ENCODE measurements at places on chromosomes 1 and 21. TPM values are rescaled to one million over a fixed set of nuclear protein-coding genes. Genes with fewer than 3 reads are reported as not detected.

GRCh38 chr1:63190171-63190570 lies 132.2 kb upstream of the FOXD3 start:
- DNase-seq = no peak

GRCh38 chr1:29939079-29939478 lies 702.8 kb downstream of the PTPRU start:
- DNase-seq = no peak

- DNase-seq = no peak
These were observed 14.1 kb downstream of the KIAA0040 start for GRCh38 chr1:175178456-175178855.

PLXNA2 gene
- total RNA-seq = 1.9 TPM

CCDC30 gene
- total RNA-seq = 0.97 TPM

CFAP74 gene
- total RNA-seq = not detected

DNA sequence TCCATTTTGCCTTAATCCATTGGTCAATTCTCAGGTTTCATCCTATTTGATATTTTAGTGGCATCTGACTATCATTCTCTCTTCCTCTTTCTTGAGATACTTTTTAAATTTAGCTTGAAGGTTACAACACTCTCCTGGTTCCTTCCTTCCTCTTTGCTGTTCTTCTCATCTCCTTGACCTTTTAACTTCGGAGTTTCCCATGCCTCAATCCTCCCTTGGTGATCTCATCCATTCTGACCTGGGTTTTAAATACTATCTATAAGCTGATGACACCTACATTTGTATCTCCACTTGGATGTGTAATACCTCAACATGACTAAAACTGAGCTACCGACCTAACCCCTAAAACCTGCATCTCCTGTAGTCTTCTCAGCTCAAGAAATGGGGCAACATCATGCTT lies 4.8 kb upstream of the ZNF687 start:
- no peak for DNase-seq

DNA sequence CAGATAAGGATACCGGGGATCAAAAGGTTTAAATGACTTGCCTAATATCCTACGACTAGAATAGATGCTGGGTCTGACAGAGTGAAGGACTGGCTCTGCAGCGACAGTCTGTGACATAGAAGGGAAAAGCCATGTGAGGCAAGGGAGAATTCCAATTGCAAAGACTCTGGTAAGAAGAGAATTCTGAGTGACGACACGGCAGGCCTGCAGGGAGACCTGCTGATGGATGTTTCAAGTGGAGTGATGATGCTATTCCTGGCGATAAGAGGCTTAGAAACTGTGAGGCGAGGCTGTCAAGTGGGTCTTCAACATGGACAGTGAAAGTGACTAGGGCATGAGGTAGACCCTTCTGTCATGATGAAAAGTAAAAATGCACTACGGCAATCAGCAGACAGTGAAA lies 176.6 kb upstream of the PBX1 start:
- no peak for DNase-seq

AMY2A gene
- total RNA-seq = not detected

GRCh38 chr1:31648641-31649357 lies 4.1 kb upstream of the PEF1 start:
- DNase-seq = no peak

- no peak for DNase-seq
These were observed 1376.2 kb downstream of the NCAM2 start for GRCh38 chr21:22374218-22374969.

DNA sequence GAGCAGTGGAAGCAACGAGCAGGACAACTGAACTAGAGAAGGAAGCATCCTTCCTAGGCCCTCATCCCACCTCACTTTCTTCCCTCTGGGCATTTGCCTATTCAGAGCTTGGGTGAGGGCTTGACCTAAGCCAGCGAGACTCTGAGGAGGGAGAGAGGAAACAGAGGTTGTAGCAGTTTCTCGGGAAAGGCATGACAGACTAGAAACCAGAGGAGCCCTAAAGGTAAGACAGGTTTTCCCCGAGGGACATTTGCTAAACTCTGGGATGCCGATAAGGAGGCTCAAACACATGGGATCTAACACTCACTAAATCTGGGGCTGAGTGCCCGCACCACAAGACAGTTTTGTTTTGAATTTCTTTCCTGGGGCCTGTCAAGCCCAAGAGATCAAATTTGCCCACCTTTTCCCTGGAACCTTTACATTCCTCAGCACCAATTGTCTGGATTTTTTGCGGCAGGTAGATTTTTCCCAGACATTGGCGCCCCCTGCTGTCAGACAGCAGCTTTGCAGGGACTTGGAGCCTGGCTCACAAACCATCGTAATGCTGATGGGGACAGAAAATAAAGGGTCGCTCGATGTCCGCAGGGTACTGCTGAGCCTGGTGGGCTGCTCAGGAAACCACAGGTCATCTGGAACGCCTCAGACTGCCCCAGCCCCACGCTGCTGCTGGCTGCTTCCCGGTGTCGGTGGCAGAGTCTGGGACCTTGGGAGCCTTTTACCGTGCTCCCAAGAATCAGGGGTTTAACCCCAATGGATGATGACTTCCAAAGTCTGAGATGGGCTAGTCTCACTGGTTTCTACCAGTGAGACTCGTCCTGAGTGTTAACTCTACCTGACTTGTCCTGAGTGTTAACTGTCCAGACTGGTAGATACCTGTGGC lies 23.4 kb upstream of the TSPAN2 start:
- no peak for DNase-seq

MR1 gene
- 35.8 TPM for total RNA-seq

- no peak for DNase-seq
These were observed 4.0 kb downstream of the ACTL8 start for GRCh38 chr1:17759114-17759513.

CYP4B1 gene
- not detected for total RNA-seq

RNU1-1 gene
- total RNA-seq = under 0.01 TPM

ABCG1 gene
- 0.43 TPM for total RNA-seq

RAP1GAP gene
- not detected for total RNA-seq

SLC1A7 gene
- under 0.01 TPM for total RNA-seq

GBP4 gene
- 14.2 TPM for total RNA-seq

DNA sequence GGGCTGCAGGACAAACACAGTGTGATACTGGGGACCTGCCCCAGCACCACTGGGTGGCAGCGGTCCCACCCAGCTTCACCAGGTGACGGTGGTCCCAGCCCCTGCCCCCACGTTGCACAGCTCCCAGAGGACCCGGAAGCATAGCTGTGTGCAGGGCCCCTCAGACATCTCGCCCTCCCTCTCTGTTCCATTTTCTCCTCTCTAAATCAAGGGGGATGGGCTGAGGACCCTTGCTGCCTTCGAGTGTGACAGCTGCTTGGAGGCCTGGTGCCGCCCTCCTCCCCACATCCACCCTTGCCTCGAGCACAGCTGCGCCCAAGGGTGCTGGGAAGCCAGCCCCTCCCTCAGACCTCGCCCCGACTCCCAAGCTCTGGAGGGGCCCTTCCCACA lies 16.1 kb upstream of the LRRC3 start:
- no peak for DNase-seq

- DNase-seq = no peak
These were observed 9.8 kb upstream of the SMAP2 start for GRCh38 chr1:40363721-40364120.

DNA sequence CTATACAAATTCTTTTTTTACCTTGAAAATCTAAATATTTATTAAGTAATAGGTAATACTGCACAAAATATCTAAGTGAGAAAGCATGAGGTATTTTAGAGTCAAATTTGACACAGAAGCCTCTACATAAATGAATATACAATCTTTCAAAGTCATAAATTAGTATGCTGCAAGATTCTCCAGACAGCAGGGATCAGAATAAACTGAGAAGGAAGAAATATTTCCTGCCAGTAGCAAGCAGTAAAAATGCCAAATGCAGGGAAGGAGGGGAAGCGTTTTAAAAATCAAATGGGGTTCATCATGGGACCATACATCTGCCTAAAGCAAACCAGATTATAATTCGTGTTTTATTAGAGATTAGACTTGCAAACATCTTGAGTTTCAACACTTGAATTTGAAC lies 18.9 kb downstream of the COLGALT2 start:
- no peak for DNase-seq

ESPN gene
- total RNA-seq = not detected

GRCh38 chr1:21898326-21899200 lies 38.5 kb downstream of the HSPG2 start:
- DNase-seq = peak; percentile 43

CENPL gene
- total RNA-seq = 26.3 TPM

DNA sequence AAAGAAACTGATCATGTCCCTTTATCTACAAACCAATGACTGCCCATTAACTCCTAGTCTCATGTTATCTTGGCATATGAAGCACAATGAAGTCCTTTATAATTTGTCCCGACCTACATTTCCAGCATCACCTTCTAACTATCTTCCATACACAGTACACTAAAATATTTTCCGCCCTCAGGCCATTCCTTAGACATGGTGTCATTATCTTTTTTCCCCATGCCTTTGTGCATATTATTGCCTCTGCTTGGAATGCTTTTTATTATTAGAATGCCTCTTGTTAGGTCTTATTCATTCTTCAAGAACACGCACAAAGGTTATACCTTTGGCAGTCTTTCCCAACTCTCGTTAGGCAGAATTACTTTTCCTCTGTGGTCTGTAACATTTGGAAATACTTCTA lies 39.6 kb downstream of the ATG4C start:
- no peak for DNase-seq

Data from fibroblast of villous mesenchyme (primary cell).